ENCODE measurements at places on chromosomes 7 and 10.

DNA sequence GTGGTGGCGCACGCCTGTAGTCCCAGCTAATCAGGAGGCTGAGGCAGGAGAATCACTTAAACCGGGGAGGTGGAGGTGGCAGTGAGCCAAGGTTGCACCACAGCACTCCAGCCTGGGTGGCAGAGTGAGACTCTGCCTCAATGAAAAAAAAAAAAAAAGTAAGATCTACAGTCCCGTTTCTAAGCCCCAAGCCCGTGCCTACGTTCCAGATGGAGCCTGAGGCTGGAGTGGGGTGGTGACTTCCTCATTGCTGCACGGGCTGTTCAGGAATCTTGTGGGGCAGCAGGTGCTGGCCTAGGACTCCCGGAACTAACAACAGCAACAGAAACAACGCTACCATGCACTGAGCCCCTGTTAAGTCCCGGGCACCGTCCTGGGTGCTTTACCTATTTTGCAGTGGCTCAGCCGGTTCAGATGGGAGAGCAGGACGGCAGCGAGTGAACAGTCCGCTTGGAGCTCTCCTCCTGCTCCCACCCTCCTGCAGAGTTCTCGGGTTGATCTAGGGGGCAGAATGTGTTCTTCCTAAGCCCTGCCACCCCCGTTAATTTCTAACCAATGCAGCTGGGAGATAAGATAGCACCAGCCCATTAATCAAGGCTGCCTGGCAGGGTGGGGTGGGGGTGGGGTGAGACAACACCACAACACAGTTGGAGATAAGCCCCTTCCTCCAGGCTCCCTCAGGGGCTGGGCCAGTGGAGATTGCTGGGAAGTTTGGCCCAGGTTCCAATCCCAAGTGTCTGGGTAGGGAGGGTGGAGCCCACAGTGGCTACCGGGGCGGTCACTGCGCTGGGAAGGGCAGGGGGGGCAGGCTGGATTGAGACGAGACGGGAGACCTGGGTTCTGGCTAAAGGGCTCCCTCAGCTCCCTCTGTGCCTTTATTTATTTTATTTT is 17.0 kb upstream of the SFRP5 start:
- no peak for DNase-seq

DNA sequence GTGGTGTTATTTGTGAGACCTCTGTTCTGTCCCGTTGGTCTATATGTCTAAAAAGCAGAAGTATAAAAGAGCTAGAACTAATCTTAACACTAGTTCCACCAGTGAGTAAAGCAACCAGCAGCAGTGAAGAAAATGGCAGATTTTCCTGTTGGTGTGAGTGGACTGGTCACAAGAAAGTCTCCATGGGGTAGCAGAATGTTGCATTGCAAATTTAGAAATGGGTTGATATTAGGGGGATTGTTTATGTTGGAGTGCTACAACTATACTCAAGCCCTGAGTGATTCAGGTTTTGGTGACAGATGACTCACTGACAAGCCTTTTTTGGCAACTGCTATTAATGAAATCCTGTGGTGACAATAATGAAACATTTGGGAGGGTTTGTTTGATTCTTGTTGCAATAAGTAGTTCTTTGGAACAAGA is 5.6 kb downstream of the AVL9 start:
- DNase-seq, result no peak

- DNase-seq, result no peak
These were observed 152.6 kb downstream of the ZMYND11 start for GRCh38 chr10:287814-288213.

DNA sequence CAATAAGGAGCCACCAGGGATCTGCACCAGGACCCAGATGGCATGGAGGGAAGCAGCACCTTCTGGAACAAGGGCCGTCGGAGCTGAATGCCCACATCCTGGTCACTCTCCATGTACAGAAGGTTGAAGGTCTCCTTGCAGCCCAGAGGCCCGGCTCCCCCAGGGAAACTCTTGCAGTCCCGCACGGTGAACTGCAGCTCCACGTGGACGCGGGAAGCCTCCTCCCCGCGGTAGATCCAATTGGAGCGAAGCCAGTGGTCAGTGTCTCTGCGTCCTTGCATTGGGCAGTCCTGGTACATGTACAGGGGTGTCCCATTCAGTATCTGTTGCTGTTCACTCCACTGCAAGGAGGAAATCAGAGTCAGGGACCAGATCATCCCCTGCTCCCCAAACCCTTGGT is 7.4 kb downstream of the EPHA1 start:
- no peak for DNase-seq

DNA sequence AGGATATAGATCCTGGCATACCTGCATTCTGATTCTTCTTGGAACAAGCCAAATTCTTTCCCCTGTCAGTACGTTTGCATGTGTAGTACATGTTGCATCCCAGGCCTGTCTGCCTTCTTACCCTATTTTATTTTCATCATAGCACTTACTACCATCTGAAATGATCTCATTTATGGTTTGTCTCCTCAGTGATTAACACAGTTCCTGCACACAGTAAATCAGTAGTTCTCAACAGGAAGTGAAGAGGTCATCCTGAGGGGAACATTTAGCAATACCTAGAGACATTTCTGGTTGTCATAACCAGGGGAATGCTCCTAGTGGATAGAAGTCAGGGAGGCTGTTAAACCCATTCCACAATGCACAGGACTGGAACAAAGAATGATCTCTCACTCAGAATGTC is 38.2 kb upstream of the SLC26A4 start:
- DNase-seq, result no peak

DNA sequence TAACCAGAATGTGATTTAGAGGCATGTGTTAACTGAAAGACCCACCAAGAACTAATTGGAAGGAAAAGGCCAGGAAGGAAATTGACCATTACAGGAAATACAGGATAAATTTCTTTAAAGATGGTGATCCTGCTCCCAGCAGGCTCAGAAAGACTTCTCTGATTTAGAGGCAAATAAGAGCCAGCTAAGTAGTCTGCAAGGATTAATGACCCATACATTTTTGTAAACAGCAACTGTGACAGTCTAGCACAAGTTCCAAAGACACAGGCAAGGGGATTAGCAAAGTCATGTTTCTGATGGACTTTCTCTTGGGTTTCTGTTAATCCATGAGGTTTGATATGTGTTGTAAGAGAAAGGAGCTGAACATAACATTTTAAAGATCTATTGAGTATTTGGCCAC is 425.0 kb downstream of the HTR7 start:
- DNase-seq, result no peak

DNA sequence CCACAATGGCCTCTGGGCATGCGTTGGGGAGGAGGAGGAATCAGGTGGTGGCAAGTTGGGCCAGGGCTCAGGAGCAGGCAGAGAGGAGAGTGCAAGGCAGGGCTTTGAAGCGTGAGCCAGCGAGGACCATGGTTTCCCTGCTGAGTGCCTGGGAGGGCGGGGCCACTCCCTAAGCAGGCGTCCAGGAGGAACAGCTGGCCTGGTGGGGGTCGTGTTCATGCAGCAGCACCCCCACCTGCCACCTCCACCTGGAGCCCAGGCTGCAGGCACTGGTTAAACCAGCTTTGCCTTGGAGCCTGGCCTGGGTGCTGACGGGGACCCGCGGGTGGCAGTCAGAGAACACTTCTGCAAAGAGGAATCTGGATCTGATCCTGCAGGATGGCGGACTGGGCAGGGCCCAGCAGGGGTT is 24.2 kb upstream of the AQP1 start:
- no peak for DNase-seq

DNA sequence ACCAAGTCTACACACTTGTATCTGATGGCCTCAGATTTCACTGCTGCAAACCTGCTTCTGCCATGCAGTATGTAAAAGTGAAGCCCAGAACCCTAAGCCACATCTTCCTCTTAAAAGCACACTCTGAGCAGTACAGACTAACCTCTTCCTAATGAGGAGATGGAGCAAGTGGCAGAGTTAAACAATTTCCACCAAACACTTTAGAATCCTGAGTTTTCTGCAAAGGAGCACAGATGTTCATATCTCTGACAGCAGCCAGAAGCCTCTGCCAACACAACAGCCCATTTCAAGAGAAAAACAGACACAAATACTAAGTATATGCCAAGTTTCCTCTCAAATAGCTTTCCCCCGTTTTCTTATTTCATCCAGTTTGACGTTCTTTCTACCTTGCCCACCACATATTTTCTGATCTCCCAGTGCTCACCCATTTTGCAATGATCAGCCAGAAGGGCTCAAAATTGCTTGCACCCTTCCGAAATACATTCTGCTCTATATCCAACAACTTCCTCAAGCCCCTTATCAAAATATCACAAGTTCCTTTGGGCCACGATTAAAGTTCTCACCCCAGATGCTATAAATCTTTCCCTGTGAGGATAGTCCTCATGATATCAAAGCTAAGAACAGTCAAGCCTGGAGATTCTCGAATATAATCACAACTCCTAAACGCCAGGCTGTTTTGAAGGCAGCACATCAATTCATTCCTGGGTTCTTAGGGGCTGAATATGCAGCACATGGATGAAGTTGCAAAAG is 27.5 kb downstream of the ELMO1 start:
- no peak for DNase-seq

- no peak for DNase-seq
These were observed 189.2 kb upstream of the PODXL start for GRCh38 chr7:131745390-131746248.

- DNase-seq, result no peak
These were observed 32.8 kb upstream of the CPN1 start for GRCh38 chr10:100114460-100114859.

GRCh38 chr10:71494980-71495381 is 98.3 kb downstream of the CDH23 start:
- DNase-seq, result no peak

DNA sequence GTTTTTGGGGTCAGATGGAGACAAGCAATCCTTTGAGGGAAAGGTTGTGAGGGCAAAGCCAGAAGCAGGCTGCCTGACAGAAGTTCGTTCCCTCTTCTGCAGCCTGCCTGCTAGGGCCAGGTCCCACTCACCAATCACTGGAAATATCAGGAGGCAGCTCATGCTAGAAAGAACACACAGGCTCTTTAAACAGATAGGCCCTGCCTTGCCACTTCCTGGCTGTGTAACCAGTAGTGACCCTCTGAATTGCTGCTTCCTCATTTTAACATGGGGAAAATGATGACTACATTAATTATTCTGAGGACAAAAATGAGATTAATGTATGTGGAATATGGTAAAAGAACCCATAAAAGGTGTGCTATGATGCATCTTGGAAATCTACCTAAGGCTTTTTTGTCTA is 50.5 kb upstream of the MRLN start:
- DNase-seq, result no peak

- no peak for DNase-seq
These were observed 668.2 kb downstream of the KCNMA1 start for GRCh38 chr10:76969366-76969948.

DNA sequence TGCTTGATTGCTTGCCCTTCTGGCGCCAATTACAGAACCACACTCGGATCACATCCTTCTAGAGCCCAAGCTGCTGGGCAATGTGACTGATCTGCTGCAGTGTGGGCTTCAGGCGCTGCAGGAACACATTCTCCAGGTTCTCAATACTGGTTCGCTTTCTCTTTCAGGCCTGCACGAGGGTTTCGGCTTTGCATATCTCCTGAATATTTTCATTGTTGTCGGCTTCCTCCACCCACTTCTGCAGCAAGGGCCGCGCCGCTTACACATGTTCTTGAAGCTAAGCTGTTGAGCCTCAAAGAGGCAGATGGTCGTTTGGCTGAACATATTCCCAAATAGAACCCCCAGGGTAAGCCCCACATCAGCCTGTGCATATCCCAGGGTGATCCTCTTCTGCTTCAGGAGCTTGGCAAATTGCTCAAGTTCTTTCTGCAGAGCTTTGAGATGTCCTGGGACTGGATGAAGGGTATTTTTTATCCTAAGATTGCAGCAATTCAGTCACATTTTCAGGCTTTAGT is 64.6 kb downstream of the HERC4 start:
- no peak for DNase-seq

- no peak for DNase-seq
These were observed 373.5 kb downstream of the RPS24 start for GRCh38 chr10:78407009-78407711.

- DNase-seq, result no peak
These were observed 193.8 kb upstream of the ZNF32 start for GRCh38 chr10:43842496-43842895.

DNA sequence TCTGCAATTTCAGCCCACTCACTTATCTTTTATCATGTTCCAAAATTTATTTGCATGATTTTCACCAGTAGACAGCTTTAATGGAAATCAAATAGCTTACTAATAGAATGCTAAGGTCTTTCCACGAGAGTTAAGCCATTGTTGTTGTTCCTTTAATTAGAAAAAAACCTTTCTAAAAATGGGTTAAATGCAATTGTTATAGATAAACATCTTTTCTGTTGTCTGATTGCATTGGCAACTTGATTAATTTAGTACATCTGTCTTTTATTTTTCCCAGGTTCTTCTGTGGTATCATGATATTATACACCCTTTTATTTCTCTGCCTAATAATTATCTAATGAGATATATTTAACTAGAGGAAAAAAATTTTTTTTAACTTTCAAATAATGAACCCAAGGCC is 487.6 kb upstream of the MBL2 start:
- DNase-seq, result no peak

GRCh38 chr7:137337902-137338301 is 5.6 kb downstream of the PTN start:
- DNase-seq, result no peak

DNA sequence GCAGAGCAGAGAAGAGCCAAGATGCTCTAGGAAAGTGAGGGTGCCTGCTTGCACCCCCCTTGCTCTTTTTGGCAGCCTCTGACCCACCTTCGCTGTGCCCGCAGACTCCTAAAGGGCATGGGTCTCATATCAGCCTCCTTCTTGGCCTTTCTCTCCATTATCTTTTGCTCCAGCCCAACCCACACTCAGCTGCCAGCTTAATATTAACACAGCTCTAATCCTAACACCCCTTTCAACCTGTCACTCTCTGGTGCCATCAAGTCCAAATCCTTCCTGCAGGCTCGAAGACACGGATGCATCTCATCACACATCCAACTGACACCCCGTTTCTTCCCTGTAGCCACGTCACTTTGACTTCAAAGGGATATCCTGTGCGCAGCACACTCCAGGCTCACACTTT is 171.6 kb upstream of the AUTS2 start:
- no peak for DNase-seq

DNA sequence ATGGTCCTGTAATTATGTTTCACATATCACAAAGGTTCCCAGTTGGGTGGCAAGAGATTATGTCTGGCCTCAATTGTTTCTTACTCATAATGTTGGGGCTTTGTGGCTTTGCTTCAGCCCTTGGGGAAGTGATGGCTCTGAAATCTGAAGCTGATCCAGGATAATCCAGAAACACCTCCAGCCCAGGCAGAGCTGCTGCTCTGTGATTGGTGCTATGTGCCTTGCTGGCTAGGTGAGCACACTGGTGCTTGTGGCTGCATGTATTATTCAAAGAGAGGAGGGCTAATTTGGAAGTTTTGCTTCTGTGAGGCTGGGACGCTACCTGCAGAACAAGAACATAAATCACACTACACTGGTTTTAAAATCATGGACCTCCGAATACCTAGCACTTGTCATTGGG is 346.6 kb upstream of the MGMT start:
- no peak for DNase-seq

DNA sequence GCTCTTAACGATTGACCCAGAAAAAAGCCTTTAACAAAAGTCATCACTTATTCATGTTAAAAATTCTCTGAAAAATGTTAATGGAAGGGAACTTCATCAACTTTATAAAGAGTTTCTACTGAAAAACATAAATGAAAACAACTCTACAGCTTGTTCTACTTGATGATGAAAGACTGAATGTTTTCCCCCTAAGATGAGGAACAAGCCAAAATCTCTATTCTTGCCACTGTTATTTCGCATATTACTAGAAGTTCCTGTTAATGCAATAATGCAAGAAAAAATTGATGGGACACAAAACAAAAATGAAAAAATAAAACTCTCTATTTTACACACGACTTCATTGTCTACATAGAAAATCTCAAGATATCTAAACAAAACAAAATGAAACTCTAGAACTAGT is 249.8 kb upstream of the AKR1E2 start:
- no peak for DNase-seq

All from activated CD4-positive, CD25-positive, alpha-beta regulatory T cell (primary cell).